DMS 273 treated with DMSO at 0.1 percent for 48 hours (cell line): ENCODE measurements at places on chromosomes 4 and X.

DNA sequence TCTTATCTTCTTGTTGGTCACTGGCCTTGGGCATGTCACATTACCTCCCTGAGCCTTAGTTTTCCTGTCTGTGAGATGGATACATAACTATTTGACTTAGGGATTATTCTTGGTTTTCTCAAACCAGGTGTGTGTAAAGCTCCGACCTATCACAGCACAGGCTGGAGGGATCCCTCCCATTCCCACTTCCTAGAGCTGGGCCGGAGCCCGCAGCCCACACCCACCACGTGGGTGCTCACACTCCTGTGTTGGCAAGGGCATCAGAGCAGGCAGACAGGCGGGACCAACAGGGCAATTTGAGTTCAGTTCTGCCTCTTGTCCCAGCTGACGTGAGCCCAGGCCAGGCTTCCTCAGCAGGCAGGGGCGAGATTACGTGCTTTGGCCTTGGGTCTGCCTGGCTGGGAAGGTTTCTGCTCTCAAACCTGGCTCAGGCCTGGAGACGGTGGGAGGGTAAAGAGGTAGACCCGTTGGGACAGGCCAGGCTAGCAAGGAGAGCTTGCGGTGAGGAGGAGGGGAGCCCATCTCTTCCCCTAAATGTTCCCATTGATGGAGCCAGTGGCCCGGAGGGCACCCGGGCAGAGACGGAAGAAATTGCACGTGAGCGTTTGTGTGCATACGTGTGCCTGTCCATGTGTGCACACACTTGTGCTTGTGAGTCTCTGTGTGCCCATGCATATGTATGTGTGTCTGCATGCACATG, 734 bp upstream of the SH3TC1 start:
- DNase-seq = no peak

DNA sequence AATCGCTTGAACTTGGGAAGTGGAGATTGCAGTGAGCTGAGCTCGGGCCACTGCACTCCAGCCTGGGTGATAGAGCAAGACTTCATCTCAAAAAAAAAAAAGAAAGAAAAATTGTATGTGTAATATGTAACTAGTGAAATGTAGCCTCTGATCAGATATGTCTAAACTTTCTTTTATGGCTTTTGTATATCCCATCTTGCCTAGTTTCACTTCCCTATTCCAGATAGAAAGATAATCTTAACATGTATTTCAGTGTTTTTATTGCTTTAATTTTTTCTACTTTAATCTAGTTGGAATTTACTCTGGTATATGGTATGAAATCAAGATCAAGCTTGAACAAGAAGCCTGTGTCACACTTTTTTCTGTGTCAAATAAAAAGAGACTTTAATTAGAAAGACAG, 1.9 kb upstream of the ZNF41 start:
- no peak for DNase-seq

DNA sequence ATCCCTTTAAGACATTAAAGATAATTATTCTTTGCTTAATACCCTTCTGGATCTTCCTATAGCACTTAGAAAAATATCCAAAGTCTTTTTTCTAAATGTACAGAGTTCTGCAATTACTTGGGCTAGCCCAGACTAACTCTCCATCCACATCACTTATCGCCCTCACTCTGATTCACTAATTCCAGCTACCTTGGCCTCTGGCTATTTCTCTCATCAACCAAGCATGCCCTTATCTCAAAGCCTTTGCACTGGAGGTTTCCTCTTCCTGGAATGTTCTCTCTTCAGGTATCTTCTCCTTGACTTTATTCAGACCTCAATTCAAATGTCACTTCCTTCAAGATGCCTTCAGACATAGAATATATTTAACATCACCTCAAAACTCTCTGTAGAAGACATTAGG, 345.1 kb upstream of the SMIM31 start:
- no peak for DNase-seq

GRCh38 chr4:184953421-184953945, 64.8 kb upstream of the HELT start:
- no peak for DNase-seq

DNA sequence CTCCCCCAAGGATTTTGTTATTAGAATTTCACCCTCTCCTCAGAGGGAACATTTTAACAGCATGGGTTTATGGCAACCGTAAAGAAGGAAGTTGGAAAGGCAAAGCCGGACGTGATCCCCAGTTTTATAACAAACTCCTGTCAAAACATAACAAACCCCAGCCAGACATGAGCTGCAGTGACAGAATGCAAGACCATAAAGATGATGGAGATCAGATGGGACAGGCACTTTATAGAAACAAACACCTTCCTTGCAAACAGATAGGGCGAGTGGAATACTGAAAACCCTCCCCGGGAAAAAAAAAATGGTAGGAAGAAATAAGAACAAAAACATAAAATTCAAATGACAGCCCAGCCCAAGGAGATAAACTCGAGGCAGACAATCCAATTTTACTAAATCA, 281.4 kb downstream of the LDB2 start:
- no peak for DNase-seq

DNA sequence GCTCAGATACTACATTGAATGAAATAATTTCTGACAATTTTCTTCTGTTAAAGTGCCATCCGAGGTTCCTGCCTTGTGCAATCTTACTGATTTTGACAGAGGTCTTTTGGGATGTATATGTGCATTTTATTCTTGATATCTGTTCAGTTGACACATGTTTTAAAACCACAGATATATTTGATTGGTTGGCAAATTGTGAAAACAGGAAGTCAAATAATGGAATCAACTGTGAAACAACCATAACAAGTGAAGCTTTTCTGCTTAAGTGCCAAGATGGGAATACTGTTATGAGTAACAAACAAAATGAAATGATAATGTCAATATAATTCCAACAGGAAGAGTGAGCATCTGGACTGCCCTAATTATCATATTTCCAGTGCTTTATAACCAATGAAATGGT, 84.9 kb upstream of the TET2 start:
- DNase-seq = no peak

DNA sequence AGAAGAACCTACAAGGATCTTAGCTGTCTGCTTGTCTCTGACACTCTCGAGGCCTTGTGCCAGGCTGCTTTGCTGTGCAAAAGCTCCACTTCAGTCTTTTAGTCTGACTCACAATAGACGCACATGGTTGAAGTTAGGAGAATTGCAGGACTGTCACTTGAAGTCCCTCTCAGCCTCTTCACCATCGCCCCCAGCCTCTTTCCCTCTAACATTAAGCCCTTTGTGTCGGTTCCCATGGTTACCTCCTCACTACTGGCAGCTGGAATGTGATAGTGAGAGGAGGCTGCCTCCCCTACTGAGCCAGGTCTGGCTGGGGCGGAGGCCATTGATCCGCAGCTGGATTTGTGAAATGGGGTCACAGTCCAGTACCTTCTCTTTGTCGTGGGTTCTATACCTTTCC, 201.8 kb downstream of the SOWAHB start:
- DNase-seq = no peak

DNA sequence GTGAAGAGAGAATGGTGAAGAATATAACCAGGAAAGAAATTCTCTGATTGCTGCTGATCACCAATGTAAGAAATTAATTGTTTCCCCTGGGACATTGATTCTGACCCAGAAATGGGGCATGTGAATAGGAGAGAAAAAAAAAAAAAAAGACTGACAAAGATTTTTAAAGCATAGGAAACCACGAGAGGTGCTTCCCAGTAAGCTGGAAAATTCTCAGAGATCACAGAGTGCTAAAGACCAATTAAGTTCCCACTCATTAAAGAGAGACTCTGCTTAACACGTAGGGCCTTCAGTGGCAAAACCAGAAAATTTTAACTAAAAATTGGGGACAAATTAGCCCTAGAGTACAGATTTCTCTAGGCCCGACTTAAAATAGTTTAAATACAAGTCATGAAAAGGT, 604.4 kb downstream of the ARAP2 start:
- no peak for DNase-seq

GRCh38 chr4:80532674-80533333, 197.3 kb downstream of the CFAP299 start:
- no peak for DNase-seq

DNA sequence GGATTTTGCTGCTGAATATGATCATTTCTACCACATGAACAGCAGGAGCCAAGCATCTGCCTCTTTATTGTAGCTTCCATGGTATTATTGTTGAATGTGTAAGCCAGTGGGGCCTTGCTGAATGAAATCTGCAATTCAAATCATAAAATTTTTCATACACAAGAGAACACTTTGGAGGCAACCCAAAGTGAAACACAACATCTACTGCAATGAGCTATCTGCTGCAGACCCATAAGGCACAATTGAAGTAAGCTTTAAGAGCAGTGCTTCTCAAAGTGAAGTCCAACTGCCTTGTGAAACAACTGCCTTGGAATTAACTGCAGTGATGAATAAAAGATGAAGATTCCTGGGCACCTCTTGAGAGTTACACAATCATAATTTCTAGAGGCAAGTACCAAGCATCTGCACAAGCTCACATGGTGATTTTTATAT, 626.3 kb upstream of the INTU start:
- DNase-seq = no peak

DNA sequence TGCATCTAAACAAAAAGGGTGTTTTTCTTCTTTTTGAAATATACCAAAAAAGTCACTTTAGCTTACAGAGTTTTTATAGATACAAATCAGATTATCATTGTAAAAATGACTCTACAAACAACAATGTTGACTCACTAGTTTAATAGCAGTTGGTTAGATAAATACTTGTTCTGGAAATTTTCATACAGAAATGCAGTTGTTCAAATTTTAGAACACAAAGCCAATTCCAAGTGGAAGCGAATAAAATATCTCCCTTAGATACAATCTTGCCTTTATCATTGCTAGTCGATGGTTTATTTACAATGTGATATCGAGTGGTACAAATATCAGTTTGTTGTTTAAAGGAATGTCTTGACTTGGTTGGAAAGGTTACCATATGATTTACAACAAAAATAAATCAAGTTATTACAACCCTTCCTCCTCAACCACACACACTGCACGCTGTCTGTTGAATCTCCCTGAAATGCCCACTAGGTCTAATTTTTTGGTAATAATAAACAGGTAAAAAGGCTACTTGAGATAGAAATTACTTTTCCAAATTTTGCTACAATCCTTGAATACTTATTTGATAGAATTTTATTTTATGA, 114.8 kb downstream of the CDS1 start:
- DNase-seq = no peak

- DNase-seq = no peak
These were observed 91.4 kb downstream of the KLHL13 start for GRCh38 chrX:118025226-118025625.

GRCh38 chrX:112803060-112803459, 37.6 kb downstream of the AMOT start:
- DNase-seq = no peak

DNA sequence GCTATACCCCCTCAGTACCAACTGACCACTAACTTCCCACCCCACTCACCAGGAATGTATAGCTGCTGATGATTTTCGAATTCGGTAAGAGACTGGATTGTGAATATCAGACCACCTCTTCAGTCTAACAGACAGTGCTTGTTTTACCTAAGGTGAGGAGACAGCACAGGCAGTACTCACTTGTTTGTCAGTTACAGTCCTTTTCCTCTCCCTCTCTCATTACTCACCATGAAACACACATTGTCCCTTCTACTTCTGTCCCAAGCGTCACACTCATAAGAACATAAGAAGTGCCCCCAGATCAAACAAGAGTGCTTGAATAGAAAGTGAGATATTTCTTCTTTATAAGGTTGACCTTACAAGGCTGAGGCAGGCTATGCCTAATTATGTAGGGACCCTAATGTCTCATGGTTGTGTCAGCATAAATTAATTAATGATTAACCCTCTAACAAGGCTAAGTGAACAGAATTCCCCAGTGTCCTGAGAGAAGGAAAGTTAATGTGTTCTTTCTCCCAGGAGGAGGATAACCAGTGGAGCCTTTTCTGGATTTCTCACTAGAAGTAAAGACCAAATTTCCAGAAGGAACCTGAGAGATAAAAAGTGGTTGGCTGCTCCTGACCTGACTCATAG, 32.2 kb downstream of the ZCCHC12 start:
- no peak for DNase-seq
